ENCODE measurements at places on chromosomes 16 and 17.

DNA sequence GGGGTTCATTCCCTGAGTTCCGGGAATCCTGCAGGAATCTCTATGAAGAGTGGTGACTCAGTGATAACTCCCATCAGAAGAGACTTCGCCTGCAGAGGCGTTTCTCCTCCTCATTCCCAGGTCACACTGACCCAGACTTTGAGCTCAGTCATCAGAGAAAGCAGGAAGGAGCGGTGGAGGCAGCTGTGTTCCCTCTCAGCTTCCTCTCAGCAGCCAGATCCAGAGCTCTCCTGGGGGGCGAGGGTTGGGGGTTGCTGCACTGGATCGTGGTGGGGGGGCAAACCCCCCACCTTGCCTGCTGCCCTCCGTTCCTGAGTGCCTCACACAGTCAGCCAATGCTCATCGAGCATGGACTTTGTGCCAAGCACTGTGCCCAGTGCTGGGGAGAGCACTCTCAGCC lies 271.2 kb downstream of the CBLN1 start:
- no peak for DNase-seq

DNA sequence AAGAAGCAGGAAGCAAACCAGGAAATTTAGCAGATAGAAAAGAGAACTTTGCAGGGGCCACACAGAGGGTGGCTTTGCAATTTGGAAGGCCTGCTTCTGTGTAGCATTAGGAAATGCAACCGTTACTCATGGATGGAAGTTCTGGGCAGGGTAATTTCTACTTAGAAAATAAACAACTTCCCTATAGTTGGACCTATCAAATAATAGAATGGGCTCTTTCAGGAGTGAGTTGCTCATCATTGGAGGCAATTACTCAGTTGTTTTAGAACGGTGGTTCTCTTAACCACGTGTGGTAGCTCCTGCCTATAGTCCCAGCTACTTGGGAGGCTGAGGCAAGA lies 25.8 kb upstream of the HS3ST2 start:
- DNase-seq = no peak

DNA sequence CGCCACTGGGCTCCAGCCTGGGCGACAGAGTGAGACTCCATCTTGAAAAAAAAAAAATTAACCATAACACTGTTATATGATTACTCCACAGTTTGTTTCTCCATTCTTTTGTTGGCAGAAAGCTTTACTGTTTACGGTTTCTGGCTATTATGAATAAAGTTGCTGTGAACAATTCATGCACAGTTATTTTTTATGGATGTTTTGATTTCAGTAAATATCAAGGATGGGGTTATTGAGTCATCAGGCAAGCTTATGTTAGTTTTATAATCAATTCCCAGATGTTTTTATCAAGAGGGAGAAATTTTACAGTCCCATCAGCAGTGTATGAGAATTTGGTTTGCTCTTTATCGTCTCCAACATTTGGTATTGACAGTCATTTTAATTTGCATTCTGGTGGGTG lies 67.9 kb downstream of the TAOK1 start:
- DNase-seq = no peak

GRCh38 chr16:381012-381788 lies 578 bp downstream of the PGAP6 start:
- no peak for DNase-seq

DNA sequence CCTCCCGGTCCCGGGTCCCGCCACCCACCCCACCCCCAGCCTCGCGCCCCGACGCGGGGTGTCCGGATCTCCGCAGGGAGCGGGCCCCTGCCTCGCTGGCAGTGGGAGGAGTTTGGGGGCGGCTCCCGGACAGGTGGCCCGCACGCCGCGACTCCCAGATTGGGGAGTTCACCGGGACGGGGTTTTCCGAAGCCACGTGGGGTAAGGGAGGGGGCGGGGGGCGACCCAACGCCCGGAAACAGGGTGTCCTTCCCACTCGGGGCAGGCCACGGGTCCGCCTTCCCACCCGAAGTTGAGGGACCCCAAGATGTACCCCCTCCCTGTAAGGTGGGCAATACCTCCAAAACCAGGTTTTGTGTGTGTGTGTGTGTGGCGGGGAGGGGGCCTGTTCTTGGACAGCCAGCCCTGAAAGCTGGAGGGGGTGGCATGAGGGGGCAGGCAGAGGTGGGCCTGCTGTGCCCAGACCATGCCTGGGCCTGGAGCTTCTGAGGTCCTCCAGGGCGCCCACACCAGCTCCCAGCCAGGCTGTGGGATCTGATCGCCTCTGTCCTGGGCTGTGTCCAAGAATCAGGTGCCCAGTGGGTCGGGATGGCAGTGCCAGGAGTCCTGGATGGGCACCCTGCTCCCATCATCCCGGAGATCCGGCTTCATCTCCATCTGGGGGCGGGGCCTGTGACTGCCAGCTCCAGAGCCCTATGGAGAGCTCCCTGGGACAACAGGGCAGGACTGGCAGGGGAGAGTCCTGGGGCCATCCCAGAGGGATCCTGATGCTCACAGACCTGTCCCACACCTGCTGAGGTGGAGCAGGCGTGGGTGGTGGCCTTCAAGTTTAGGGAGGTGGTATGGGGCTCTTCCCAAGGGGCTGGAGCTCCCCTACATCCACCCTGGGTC lies 767 bp downstream of the SYNGR2 start:
- peak; percentile 25 for DNase-seq

DNA sequence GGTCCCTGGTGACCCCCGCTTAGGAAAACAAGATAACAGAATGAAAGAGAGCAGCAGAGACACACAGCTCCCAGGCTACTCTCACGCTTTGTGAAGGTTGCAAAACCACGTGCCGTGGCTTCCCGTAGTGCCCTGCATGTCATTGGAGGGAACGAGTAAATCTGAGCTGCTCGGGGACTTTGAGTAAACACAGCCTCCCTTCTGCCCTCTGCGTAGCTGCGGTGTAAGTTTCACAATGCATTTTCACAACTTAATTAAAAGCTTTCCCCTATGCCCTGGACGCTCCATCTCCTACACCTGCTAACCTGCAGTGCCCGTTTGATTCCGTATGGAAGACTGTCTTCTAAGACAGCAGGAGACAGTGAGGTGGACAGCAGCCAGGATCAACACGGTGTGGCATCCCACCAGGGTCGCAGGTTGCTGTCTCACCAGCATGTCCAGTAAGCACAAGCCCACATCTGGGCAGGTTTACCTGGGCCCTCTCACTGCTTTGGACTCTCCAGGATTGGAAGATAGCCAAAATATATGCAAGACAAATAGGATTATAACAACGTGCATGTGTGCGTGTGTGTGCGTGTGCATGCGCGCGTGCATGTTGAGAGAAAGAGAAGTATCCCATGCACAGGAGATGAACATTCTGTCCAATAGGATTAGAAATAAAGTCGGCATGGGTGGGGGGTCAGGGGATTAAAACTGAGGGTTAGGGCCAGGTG lies 116.4 kb upstream of the RCVRN start:
- DNase-seq = no peak

DNA sequence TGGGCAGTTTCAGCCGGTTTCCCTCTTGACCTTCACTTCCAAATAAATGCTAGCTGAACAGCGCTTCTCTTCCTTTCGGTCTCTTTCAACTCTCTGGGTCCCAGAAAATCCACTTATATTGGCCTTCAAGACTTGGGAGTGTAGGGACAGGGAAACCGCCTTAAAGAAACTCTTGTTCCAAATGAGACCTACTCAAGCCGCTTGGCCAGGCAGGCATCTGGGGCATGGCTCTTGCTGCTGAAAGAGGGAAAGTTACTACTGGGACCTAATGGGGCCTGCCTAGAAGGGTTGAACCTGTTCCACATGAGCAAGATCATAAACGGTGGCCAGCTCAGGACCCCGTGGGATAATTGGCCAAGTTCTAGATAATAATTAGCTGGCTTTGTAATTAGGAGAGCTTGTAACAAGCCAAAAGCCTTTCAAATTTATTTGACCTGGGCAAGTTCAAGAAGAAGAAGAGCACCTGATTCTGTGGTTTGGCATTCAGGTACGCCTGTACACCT lies 13.2 kb downstream of the CDH1 start:
- no peak for DNase-seq

DNA sequence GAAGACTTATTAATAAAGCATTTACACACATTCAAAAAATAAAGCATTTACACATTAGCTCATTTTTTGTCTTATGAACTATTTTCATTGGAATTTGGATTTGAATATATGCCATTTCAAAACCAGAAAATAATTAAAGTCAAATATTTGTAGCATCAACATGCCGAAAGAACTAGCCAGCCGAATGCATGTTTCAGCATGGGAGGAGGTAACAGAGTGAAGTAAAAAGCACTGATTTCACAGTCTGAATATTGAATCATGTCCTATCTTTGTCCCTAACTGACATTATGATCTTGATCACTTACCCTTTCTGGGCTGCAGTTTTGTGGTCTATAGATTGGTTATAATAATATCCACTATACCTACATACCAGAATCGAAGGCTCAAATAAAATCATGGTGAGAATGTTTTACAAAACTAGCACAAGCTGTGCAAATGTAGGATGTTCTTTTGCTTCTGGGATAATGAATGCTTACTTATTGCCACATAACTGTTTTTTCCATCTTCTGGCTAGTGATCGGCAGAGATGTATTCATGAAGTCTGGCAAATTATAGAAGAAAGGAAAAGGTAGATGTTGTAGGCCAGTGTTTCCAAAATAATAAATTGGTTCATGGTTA lies 84.7 kb downstream of the TUBD1 start:
- DNase-seq = no peak

- DNase-seq = no peak
Measured at GRCh38 chr17:41118721-41119120, 548 bp upstream of the KRTAP4-11 start.

GRCh38 chr17:19410875-19411620 lies at the start of gene RNF112:
RNF112 (plus strand) TSS chr17:19411232; CDS start chr17:19411409, 177 bp downstream.
- DNase-seq = no peak

- no peak for DNase-seq
Measured at GRCh38 chr16:65213866-65214595, 92.2 kb upstream of the CDH11 start.

DNA sequence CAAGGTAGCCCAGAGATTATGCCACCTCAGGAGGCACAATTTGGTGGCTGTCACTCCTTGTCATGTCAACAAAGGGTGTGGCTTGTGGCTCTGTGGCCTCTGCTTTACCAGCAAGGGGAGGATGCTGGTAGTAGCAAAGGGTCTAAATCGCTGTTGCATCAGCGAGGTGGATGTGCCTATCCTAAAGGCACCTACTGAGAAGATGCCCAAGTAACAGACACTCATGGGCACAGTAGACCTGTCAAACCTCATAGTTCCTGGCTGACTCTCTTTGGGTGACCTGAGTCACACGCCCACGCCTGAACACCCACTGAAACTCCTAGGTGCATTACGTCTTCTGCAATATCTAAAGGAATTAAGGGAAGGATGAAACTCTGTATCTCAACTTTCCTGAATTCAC lies 139.5 kb downstream of the PRKCB start:
- DNase-seq = no peak

- DNase-seq = no peak
Measured at GRCh38 chr16:27726621-27727261, 176.8 kb downstream of the KATNIP start.

DNA sequence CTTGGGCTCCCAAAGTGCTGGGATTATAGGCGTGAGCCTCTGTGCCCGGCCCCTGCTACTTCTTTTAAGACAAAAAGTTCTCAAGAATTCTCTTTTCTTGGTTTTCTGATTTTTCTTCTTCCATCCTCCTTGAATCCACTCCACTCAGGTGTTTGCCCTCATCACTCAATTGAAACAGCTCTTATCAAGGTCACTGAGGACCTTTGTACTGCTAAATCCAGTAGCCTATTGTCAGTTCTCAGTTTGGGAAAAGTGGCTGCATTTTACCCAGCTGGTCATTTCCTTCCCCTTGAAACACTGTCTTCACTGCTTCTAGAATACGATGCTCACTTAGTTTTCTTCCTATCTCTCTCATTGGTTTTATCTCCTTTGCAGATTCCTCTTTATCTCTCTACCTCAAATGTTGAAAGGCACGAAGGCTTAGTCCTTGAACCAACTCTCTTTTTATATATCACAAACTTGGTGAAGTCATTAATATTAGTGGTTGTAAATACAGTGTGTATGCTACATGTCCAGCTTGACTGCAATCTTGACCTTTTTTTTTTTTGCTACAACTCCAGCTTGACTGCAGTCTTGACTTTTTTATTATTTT lies 29.8 kb downstream of the ZNRF1 start:
- no peak for DNase-seq

Data from stimulated activated CD8-positive, alpha-beta memory T cell treated with anti-CD3 and anti-CD28 coated beads, Interleukin-7, amount 100 ng/mL, for 24 hours (primary cell).